NCI-H1694 treated with DMSO at 0.1 percent for 48 hours (cell line): ENCODE measurements at places on chromosomes 1 and 21.

DNA sequence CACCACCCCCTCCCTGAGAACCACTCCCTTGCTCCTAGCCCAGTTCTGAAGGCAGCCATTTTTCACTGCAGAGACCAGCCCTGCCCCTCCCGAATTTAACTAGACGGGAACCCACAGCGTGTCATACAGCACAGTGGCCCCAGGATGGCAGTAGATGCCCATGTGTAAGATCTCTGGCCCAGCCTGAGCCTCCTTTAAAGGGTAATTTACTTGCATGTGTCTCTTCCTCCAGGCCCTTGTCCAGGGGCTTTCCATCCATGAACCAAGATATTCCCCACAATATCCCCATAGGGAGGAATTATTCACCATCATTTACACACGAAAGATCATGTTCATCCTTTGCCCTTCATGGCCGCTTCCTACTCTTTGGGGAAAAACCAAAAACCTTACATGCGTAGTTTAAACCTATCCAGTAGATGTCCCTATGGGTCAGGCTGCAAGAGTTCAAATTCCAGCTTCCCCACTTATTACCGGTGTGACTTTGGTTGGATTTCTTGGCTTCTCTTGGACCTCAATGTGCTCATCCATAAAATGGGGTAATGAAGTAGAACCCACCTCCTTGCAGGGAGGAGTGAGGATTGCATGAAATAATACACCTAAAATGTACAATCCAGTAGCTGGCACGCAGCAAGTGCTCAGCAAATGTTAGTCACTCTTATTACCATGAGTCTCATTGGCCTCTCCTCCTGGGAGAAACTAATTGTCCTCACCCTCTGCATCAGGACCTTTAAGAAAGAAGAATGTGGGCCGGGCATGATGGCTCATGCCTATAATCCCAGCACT is 4.0 kb upstream of the LACTBL1 start:
- peak; percentile 73 for DNase-seq

DNA sequence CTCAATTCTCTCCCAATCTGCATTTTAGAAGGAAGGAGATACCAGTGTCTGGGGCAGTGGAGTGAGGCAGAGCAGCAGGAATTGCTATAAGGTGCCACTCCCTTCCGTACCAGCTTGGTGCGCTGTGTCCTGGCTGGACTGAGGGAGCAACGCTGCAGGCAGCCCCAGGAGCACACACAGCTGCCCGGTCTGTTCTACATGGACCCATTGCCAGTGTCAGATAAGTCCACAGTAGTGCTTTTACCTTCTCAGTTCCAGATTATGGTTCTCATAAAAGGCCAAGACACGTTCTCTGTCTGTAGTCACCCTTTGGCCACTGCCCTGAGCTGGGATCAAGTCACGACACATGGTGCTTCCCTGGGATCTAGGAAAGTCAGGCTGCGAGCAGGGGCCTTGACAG is 44.1 kb upstream of the BARHL2 start:
- DNase-seq: no peak

- peak; percentile 51 for DNase-seq
Observed at GRCh38 chr1:40450495-40451237, 390 bp downstream of the ZFP69B start.

DNA sequence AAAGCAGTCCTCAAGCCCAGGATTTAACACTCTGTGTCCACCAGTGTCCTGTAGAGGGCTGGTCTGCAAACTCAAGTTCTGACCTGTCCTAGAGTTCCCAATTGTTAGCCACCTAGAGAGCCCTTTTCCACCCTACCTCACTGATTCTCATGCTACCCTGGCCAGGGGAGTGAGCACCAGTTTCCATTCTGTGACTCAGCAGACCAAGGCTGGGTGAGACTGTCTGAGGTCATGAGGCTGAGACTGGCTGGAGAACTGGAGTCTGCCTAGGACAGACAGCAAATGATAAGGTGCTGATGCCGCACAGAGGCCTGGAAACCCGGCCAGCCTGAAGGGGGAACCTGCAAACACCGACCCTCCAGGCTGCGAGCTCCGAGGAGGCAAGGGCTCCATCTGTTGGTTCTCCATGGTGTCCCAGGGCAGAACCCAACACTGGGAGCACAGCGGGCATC is 13.7 kb downstream of the GLIS1 start:
- DNase-seq: peak; percentile 17

DNA sequence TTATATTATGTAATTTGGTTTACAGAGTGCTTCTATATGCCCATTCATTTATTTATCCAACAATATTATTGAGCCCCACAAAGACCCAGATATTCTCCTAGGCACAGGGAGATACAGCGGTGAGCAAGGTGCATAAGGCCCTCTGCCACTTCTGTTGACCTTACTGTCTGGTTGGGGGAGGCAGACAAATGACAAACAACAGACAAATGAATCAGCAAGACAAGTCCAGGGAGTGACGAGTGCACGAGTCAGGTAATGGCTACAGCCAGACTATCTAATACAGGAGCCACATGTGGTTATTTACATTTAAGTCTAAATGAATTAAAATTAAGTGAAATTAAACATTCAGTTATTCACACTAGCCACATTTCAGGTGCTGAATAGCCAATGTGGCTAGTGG is 22.0 kb upstream of the BCAR3 start:
- DNase-seq: no peak

- no peak for DNase-seq
Observed at GRCh38 chr1:42358791-42359190, 21.8 kb upstream of the RIMKLA start.

DNA sequence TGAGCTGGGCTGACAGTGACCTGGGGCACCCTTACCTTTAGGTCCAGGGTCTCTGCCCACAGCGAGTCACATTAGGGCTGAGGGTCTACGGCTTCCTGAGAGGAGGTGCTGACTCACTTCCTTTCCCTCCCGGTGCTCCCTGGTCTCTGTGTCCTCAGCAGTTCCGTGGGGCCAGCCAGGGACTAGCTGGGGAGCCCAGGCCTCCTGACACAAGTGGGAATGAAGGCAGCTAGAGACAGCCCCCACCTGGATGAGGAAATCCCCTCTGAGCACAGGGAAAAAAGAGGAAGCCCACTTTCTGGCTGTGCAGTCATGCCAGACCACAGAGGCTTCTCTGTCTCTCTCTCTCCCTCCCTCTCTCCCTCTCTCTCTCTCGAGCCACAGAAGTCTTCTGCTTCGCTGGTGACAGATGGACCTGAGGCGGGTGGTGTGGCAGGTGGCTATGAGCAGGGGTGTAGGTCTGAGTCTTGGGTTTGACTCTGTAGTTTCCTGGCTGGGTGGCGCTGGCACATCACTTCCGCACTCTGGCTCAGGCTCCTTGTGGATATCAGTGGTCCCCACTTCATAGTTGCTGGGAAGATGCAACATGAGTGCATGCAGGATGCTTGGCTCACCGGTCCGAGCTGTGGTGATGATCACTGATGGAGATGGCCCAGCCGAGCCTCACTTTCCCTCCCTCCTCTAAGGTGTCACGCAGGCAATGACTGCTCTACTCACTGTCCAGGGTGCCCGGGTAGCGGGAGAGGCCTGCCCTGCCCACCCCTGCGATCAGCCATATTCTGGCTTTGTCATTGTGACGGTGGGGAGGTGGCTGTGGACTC is 3.5 kb downstream of the SLC66A1 start:
- peak; percentile 29 for DNase-seq

- no peak for DNase-seq
Observed at GRCh38 chr1:218369688-218370511, 24.8 kb downstream of the TGFB2 start.

GRCh38 chr1:60978421-60979357 is 103.7 kb upstream of the NFIA start:
- no peak for DNase-seq

DNA sequence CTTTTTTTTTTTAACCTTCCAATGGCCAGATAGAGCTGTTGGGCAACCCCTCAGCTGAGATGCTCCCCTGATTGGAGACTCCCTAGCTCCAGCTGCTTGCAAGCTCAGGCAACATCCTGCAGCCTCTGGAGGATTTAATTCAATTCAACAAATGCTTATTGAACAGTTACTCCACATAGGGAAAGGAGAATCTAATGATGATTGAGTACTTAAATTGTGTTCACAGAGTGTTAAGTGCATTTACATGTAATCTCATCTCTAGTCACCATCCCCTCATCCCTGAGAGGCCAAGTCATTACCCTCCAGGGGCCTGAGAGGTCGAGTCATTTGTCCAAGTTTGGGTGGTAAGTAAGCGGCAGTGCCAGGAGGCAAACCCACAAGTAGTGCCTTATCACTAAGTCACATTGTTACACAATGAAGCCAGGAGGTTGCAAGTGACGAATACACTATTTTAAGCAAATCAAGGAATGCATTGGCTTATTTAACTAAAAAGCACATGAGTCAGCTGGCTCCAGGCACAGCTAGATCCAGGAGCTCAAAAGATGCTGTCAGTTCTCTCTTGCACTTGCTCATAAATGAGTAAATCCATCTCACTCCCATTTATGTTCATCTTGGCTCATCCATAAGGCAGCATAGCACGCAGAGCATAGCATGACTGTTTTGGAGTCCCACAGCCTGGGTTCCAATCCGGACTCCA is 64.3 kb downstream of the OPTC start:
- DNase-seq: no peak

DNA sequence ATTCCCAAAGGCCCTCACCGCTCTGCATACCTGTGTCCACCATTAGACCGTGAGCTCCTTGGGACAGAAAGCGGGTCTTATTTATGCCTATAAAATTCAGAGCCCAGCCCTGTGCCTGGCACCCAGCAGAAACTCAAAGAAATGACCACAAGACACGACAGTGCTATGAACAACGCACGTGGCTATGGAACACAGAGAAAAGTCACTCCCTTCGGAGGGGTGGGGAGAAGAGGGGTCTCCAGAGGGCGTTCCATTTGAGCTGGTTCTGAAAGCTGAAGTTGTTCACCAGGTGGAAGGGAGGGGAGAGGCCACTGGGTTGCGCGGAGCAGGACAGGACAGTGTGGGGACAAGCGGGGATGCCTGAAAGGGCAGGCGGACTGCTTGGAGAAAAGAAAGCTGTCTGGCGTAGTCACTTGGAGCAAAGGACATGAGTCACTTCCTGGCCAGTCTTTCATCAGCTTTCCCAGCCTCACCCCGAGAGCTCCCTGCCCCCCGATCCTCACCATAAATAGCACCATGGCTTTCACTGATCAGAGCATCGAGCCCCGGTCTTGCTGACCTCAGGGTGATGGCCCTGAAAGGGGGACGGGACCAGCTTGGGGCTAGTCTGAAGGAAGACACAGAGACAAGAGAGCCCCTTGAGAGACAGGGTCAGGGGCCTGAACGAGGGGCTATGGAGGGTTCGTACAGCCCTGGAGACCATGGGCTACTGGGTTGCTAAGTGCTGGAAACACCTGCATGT is 28.5 kb downstream of the ECE1 start:
- no peak for DNase-seq

GRCh38 chr1:5509664-5510452 is 482.4 kb downstream of the NPHP4 start:
- peak; percentile 9 for DNase-seq

GRCh38 chr1:30036666-30037065 is 686.7 kb downstream of the MATN1 start:
- DNase-seq: no peak

DNA sequence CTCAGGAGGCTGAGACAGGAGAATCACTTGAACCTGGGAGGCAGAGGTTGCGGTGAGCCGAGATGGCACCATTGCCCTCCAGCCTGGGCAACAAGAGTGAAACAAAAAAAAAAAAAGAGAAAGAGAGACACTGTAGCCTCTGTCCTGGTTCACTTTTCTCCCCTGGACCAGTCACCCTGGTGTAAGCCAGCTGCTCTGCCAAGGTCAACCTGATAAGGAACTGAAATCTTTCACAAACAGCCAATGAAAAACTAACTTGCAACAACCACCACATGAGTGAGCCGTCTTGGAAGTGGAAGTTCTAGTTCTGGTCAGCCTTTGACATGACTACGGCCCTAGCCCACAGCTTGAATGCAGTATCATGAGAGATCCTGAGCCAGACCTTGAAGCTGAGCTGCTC is 36.8 kb upstream of the CXADR start:
- no peak for DNase-seq

GRCh38 chr1:186236921-186237320 is 138.1 kb downstream of the TPR start:
- no peak for DNase-seq

DNA sequence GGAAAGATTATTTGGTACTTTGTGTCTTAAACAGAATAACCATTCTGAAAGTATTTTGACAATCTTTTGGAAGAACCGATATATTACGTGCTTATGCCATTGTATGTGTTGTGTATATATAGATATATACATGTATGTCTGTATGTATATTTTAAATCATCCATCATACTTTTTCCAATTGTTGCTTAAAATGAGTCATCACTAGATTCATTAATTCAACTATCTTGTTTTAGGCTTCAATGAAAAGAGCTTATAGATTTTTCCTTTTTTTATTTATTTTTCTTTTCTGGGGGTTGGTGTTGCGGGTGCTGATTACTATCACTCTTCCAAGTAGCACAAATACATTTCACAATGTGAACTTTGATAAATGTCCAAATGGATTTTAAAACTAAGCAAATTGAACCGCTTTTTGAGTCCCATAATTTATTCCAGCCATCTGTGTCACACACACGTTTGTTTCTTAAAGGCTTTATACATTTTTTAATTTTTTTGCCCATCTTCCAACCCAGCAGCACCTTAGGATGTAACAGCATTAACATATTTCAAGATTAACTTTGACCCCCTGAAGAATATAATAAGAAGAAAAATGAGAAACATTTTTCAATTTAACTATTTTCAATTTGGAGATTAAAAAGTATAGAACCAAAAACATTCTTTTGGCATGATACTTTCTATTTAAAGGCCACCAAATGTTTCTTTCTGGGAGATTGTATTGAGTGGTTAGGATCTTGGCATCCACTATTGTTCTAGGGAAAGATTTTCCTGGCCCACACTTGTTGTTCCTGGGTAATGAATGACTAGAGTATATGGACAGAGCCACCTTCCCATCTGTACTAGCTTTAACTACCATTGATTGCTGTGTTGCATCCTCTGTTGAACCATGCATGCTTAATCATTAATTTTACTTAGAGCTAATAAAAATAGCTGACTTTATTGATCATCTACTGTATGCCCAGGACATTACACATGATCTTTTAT is 9.3 kb upstream of the DPYD start:
- DNase-seq: no peak

- DNase-seq: no peak
Observed at GRCh38 chr21:15515908-15516307, 213.9 kb upstream of the USP25 start.

GRCh38 chr21:21605521-21605920 is 607.3 kb downstream of the NCAM2 start:
- DNase-seq: no peak

DNA sequence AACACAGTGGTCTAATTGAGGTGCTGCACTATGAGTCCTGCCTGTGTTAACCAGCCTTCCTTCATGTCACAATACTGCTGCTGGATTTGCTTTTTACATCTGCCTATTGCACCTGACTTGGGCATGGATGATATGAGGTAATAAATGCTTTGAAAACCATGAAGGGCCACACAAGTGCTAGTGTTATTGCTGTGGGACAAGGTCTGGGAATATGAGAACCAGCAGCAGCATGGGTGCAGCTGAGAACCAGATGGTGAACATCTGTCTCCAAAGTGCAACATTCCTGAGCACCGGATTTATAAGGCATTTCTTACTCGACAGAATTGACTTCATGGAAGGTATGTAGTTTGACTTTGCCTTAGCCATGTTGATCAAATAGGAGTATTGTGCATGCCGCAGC is 16.6 kb downstream of the TRIM45 start:
- no peak for DNase-seq
